Glutamatergic neuron (in vitro differentiated cells): ENCODE measurements at places on chromosomes 12 and 14.

- DNase-seq: no peak
These were observed 1030.6 kb downstream of the VRK1 start for GRCh38 chr14:97827746-97828145.

DNA sequence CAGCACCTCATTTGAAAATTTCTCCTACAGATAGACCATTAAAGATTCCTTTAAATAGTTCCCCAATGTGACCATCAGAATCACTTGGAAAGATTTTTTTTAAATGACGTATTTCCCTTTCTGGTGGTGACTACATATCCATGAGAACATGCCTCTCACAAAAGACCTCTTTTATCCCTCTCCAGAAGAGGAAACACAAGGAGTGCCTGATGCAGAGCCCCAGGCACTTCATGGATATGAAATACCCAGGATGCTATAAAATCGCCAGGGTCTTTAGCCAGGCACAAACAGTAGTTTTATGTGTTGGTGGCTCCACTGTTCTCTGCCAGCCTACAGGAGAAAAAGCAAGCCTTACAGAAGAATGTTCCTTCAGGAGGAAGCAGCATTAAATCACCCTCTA is 97.1 kb downstream of the ETNK1 start:
- DNase-seq: no peak

- DNase-seq: no peak
These were observed 973 bp downstream of the P2RX2 start for GRCh38 chr12:132619386-132620112.

DNA sequence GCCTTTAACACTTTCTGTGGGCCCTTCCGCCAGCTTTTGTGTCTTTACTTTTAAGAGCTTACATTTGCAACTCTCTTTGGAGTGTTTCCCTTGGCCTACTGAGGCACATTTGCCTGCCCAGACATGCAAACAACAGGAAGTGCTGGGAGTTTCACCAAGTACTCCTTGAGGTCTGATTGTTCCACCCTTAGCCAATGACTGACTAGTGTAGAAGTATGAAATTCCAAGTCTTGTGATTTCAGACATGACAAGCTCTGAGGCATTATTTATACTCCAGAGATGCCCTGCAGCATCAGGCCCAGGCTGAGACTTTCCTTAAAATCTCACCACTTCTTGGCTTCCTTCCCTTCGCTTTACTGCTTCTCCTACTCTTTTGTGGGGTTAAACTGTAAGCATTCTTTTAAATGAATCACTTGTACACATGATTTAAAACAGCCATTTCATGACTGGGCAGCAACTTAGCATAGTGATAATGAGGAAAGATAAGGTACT is 174.1 kb downstream of the SLC6A15 start:
- DNase-seq: no peak

DNA sequence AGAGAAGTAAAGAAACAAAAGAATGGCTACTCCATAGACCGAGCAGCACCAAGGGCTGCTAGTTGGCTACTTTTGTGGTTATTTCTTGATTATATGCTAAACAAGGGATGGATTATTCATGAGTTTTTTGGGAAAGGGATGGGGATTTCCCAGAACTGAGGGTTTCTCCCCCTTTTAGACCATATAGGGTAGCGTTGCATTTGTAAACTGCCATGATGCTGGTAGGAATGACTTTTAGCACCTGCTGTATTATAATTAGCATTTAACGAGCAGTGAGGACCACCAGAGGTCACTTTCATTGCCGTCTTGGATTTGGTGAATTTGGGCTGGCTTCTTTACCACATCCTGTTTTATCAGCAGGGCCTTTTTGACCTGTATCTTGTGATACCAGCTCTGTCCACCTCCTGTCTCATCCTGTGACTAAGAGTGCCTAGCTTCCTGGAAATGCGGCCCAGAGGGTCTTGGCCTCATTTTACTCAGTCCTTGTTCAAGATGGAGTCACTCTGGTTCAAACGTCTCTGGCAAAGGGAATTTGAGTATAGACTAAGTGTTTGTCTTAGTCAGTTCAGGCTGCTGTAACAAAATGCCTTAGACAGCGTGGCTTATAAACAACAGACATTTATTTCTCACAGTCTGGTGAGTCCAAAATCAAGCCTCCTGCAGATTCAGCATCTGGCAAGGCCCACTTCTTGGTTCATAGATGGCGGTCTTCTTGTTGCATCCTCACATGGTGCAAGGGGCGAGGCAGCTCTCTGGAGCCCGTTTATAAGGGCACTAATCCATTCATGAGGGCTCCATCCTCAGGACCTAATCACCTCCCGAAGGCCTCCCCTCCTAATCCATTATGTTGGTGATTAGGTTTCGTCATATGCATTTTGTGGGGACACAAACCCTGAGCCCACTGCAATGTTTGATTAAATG is 348.3 kb upstream of the SFSWAP start:
- DNase-seq: no peak
